Activated CD4-positive, alpha-beta T cell treated with anti-CD3 and anti-CD28 coated beads, Interleukin-2, amount 10 ng/mL, durations not matched to agents 7 days and 5 days (primary cell): ENCODE measurements at places on chromosomes 16 and 17. TPM values are rescaled to one million over a fixed set of nuclear protein-coding genes. Genes with fewer than 3 reads are reported as not detected.

SLC12A3 gene
- total RNA-seq, result not detected

ARHGAP27 gene
- total RNA-seq, result 85.3 TPM

SRCIN1 gene
- not detected for total RNA-seq

DNA sequence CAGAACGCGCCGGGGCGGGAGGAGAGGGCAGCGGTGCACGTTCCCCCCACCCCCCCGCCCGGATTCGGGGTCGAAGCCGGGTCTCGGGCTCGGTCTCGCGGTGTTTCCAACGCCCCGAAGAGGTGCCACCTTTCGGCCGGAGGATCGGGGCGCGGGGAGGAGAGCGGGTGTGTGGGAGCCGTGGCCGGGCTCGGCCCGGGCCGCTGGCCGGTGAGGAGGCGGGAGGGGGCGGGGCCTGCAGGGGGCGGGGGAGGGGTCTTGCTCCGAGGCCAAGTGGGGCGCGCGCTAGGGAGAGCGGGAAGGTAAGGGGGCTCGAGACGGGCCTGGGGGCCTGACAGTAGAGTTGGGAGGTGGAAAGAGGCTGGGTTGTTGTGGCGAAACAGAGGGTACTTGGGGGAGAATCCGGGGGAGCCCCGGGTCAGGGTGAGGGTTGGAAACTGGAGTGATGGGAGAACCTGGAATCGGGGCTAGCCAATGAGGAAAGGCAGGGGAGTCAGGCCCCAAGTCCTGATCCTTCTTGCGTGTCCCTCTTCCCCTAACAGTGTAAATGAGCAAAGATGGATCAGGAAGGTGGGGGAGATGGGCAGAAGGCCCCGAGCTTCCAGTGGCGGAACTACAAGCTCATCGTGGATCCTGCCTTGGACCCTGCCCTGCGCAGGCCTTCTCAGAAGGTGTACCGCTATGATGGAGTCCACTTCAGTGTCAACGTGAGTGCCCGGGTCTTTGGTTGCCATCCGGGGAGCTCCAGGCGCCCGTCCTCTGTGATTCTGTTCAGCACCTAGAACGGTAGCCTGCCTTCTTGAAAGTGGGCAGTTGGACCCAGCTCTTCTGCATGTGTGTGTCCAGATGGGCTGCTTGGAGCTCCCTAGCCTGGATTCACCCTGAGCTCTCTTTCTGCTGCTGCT is 873 bp downstream of the SETD1A start:
- peak; percentile 59 for DNase-seq

GNGT2 gene
- 15.9 TPM for total RNA-seq

GRCh38 chr17:67165201-67165600 is 79.8 kb downstream of the HELZ start:
- DNase-seq, result no peak

GRCh38 chr17:14926526-14927122 is 338.5 kb downstream of the PMP22 start:
- peak; percentile 67 for DNase-seq

CTRB1 gene
- total RNA-seq, result not detected

SP6 gene
- not detected for total RNA-seq

CD79B gene
- 34.6 TPM for total RNA-seq

DNA sequence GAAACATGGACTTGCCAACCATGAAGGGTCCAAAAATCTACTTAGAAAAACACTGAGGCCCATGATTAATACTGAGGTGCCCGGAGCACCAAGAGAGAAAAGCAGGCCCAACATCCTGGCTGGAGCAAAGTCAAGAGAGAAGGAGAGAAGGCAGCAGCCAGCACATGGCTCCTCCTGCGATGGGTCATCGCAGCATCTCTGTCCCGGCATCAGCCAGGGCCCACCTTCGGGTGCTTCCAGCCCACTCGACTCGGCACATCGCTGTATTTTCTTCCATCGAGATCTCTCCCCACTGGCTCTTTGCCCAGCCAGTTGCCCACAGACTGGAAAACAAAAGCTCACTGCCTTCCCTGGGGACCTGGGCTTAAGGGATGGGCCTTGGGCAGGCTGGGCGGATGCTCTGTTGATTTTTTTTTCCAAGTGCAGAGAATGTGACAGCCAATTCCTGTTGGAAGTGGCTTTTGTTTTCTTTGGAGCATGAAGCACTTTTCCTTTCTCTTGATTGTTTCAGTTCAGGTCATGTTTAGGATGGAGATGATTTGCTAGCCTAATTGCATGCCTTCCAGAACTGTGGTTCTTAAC is 58.1 kb downstream of the CYB5B start:
- no peak for DNase-seq

DNA sequence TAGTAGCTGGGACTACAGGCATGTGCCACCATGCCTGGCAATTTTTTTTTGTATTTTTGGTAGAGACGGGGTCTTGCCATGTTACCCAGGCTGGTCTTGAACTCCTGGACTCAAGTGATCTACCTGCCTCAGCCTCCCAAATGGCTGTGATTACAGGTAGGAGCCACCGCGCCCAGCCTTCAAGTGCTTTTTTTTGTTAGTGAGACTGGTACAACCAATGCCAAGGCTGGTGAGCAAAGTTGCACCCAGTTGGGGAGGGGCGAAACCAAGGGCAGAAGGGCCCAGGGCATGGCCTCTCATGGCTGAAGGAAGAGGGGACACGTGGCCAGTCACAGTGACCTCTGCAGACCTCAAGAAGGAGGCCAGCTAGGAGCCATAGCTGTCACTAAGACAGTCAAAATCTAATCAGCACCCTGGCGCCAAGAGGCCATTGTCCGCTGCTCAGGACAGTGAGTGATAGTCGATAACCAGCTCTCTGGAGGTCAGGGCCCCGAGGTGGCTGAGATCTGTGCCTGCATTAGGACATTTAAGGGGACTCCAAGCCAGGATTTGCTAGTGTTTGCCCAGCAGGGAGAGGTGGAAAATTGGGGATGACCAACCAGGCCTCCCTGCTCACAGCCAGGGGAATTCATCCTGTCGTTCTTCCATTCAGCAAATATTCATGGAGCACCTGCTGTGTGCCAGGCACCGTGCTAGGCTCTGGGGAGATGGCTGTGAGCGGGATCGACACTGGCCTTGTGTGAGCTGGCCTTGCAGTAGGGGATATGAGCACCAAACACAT is 10.2 kb downstream of the IL4R start:
- DNase-seq, result no peak

DNA sequence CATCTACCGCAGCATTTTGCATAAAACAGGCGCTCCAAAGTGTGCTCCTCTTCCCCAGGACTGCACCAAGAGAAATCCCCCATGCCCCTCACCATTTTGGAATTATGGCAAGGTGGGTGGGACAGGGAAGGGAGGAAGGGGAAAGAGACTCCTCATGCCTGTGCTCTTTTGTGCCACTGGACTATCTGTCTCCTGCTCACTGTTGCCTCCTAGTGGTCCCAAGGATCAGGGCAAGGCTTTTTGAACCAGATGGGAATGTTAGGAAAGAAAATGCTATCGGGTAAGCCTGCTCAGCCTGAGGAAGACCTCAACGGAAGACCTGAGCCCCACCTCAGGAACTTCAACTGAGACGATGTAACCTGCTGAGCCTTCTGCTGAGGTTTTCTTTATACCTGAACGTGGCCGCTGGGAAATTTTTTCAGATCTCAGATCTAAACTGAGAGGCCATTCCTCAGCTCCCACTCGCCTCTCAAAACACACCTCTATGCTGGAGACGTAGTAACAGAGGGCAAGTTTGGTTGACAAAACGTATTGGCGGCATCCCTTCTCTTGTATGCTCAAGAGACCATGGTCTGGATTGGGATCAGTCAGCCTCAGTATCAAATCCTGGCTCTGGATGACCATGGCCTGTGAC is 58.3 kb downstream of the SPACA3 start:
- peak; percentile 18 for DNase-seq

GRCh38 chr16:1331712-1332617 is 1.5 kb upstream of the BAIAP3 start:
- peak; percentile 83 for DNase-seq

- DNase-seq, result no peak
These were observed 14.0 kb downstream of the GDE1 start for GRCh38 chr16:19507867-19508266.

DNA sequence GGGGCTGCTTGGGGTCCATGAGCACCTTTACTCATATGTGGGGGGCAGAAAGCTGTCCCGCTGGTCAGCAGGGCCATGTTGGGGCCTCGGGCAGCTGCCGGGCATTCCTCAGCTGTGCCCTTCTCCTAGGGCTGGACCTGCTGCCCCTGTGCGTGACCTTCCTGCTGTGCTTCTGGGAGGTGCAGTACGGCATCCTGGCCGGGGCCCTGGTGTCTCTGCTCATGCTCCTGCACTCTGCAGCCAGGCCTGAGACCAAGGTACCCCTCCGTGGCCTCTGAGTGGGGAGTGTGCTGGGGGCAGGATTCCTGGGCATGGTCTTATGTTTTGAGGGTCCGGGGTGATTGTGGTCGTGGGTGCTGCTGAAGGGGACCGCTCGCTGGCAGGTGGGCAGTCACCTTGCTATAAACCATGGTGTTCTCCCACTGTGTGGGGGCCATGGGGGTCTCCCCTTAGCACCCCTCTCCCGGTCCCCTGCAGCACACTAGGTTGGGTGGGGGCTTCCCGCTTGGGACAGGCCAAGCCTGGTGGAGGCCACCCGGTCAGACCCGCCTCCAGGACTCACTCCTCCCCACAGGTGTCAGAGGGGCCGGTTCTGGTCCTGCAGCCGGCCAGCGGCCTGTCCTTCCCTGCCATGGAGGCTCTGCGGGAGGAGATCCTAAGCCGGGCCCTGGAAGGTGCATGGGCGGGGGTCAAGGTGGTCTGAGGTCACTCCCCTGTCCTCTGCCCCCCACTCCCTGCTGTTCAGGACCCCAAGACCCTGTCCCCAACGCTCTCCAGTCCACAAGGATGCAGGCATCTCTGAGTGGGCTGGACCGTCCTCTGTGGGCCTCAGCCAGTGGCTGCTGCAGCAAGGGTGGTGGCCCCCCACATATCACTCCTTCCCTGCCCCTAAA is 12.4 kb upstream of the RNF213 start:
- DNase-seq, result no peak

KRT32 gene
- not detected for total RNA-seq

NKD1 gene
- total RNA-seq, result 1.3 TPM

- no peak for DNase-seq
These were observed 216.1 kb downstream of the ENGASE start for GRCh38 chr17:79290726-79291125.

DNA sequence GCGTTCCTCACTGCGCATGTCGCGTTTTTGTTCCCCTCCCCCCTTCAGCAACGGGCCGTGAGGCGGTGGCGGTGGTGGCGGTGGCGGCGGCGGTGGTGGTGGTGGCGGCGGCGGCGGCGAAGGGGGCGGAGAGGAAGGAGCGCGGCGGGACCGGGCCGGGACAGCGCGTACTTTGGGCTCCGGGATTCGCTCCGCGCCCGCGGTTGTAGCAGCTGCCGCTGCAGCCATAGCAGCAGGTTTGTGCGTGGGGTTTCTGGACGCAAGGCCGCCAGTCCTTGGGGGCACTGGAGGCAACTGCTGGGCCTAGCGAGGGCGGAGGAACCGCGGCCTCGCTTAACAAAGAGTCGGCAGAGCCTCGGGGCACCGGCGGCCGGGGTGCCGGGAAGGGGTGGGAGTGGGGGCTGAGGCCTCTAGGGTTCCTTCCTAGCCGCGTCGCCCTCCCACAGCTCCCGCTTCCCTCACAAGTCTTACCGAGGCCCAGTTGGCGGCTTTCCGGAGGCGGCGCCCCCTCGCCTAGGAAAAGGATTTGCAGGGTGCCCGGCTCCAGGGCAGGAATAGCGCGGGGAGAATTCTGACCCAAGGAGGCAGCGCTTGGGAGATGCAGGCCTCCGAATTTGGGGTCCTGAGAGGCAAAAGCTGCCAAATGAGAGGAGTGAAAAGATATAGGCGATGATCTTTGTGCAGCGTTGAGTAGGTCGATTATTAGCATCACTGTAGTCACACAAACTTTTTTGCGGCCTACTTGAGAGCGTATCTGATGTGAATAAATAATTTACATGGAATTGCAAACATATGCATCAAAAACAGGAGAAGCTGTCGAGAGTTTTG is at the start of gene DDX42:
TSS of gene DDX42 (plus strand) at position 30 of the 828 bp plus-strand sequence. CDS start 12,880 bp downstream, outside the sequence.
- DNase-seq, result peak; percentile 35

- DNase-seq, result peak; percentile 51
These were observed 1.3 kb upstream of the TMEM92 start for GRCh38 chr17:50272711-50273653.

PRRT2 gene
- 1.3 TPM for total RNA-seq

DNA sequence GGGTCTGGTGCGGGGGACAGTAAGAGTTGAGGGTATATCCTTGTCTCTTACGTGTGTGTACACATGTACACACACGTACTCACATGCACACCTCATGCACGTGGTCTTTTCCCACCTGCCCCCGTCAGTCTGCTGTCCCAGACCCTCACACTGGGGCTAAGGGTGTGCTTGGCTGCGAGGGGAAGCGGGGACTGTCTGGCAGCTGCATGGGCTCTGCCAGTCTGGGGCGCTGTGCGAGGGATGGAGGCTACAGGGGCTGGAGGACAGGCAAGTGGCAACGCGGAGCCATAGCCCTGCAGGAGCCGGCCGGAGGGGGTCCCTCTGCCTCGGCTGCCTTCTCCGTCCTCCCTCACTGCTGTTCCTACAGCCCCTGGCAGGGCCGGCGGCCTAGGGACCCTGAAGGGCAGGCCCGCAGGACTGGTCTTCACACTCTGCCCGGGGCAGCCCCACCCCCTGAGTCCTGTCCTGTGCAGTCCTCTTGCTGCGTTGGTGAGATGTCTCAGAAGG is 20.8 kb upstream of the SLC38A10 start:
- no peak for DNase-seq

DNA sequence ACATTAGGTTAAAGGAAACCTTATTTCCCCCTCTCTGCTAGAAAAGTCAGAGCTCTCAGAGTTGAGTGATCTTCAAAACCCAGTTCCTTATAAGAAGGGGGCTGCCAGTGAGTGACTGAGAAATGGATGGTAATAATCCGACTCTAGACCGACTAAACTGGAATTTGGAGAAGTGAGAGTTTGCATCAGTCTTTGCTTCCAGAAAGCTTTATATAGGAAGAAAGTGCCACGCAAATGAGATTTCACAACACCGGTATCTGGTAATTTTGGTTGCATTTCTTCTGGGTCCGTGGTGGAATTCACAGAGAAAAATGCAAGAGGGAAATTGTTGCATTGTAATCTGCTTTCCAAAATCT is 271.4 kb downstream of the MAF start:
- DNase-seq, result no peak

EVI2B gene
- total RNA-seq, result 74.9 TPM

LGALS9B gene
- total RNA-seq, result 0.44 TPM

DNA sequence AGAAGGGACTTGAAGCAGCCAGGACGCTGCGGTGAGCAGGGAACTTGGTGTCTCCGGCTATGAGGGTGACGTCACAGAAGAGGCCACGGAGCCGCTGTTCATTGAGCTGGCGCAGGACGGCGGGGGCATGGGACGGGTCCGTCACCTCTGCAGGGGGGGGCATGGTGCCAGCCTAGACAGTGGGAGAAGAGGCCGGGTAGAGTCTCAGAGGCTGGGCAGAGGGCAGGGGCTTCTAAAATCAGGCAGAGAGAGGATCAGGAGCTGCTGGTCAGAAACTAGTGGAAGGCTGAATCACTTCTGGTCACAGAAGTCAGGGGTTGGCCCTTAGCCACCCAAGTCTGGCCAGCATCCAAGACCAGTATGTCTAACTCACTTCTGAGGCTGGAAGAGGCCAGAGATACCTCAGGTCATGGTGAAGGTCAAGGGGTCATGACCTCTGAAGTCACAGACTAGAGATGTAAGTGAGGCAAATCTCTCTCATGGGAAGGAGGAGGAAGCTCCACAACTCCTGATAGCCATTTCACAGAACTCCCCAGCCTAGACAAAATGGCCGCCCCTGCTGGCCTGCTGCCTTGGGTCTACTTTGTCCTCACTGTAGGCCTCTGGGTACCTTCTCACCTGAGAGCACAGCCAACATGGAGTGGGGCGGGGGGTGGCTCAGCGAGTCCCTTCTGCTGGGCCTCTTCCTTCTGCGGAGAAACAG is 12.6 kb downstream of the ZBTB4 start:
- DNase-seq, result no peak
